ENCODE measurements at places on chromosomes 13 and 19.

- DNase-seq: no peak
Measured at GRCh38 chr19:13929340-13929739, 8.9 kb downstream of the PODNL1 start.

- no peak for DNase-seq
Measured at GRCh38 chr13:51539887-51540286, 44.4 kb upstream of the WDFY2 start.

- DNase-seq: no peak
Measured at GRCh38 chr13:62158520-62158919, 742.9 kb upstream of the PCDH20 start.

DNA sequence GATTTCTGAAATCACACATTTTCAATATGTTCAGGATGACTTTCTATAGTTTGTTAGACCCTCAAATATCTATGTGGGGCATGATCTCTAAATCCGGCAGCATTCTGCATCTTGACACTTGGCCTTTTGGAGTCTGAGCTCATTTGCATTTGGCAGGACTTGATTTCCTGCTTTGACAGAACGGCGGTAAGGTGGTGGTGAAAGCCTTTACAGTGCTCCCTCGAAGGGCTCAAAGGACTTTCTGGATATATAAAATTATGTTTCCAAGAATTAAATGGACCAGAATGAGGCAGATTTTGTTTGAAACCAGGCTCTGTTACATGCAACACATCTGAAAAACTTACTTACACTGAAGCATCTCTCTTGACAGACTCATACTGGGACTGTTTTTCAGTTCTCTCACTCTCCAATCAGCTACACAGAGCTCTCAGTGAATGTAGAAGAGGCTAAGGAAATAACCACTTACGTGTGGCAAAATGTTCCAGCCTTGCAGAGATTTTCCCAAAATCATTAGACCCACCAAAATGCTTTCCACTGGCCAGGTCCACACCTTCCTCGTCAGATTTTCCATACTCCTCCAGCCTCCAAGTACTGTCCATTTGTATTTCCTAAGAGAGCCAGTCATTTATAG, 207.2 kb downstream of the SPRY2 start:
- no peak for DNase-seq

DNA sequence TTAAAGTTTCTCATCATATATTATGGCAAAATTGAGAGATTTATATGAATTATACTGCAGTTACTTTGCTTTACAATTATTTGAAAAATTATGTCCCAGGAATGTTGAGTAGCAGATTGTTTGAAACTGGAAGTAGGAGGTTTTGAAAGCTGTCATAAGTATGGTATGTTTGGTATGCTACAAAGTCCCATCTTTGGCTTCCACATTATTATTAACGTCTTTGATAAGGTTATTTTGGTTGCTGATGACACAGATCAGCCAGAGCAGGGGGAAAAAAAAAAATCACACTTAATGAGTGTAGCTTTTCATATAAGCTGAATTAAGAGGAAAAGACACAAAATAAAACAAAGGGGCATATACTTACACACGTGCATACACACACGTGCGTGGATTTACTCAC, 130.1 kb downstream of the SLITRK1 start:
- no peak for DNase-seq

- DNase-seq: no peak
Measured at GRCh38 chr13:59877933-59878332, 285.8 kb downstream of the DIAPH3 start.

DNA sequence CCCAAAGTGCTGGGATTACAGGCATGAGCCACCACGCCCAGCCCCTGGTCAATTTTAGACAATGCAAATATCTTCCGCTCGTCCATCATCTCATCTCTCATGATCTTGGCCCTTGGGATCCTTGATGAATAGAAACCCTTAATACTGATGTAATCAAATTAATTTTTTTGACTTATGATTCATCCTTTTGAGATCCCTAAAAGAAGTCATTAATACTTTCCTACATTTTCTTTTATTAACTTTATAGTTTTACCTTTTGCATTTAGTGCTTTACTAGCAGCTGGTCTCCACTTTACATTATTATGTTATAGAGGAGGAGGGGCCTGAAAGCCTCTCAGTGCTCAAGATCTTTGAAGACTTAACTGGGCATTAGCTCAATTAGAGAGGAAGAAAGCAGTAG, 7.7 kb upstream of the KASH5 start:
- DNase-seq: no peak

DNA sequence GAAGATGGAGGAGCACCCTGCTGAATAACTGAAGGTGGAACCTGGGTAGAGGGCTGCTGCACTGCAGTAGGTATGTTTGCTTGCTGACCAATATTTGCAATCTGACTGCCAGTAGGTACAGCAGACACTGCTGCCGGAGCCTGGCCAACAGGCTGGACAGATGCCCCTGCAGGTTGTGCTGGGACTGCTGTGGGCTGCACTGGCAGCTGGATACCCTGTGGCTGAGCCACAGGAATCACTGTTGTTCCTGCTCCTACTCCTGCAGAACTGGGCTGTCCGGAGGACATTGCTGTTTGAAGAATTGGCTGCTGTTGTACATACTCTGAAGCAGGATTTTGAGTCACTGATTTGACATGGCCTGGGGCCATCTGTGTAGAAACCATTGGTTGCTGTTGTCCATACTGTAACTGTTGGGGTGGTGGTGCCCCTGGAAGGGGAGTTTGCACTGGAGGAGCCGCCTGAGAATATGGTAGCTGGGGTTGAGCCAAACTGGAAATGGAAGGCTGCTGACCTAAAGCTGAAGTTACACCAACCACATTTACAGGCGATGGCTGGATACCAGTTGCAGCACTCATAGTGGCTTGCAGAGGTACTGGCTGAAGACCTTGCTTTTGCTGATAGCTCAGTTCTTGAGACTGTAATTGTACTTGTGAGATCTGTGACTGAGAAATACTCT, 2.2 kb downstream of the TSC22D1 start:
- DNase-seq: no peak

DNA sequence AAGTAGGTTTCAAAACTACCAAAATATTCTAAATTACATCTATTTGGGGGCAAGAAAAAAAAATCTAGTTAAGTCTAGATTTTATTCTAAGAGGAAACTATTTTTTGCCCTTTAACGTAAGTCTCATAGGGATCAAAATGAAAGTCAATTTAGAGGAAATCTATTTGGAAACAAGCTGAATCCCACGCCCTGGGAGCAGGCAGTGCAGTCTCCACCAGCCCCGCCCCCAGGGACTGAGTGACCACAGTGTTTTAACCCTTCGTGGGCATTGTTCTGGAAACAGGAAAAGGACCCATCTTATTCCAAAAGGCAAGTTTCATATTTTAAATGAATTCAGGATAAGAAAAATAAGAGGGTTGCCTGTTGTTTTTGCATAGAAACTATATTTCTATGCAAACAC, 209.7 kb downstream of the SPRY2 start:
- peak; percentile 31 for DNase-seq

- peak; percentile 100 for DNase-seq
Measured at GRCh38 chr19:50329146-50329925, at the start of gene KCNC3. Gene KCNC3, minus strand, starts transcription at chr19:50329377. Its CDS starts 295 bp downstream, at chr19:50329082.

DNA sequence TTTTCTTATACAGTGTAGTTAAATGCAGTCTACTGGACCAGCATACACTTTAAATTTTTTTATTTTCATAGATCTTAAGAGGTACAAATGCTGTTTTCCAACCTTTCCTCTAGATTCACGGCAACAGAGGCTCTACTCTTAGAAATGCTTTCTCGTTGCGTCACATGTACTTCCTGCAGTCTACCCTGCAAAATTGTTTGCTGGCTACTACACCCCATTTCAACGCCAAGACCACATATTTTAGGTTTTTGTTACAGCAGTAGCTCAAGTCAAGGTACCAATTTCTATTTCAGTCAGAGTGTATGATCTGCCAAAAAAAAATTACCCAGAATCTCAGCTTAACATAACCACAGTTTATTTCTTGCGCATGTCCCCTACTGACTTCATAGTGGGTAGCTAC, 94.1 kb downstream of the TNFSF13B start:
- DNase-seq: no peak

DNA sequence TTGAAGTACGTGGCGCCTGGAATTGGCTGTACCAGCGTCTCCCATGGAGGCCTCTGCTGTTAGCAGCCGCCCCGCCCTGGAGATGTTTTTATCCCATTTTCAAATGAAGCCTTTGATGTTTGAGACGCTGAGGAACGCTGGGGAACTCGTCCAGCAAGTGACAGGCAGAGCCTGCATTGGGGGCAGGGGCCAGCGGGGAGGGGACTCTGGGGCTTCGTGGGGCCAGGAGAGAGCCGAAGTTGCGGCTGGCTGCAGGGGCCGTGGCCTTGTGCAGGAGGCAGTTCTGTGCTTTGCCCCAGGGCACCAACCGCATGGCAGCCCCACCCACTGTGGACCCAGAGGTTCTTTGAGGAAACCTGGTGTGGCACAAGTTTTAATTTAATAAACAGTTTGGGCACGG, 13.5 kb downstream of the SPPL2B start:
- no peak for DNase-seq

- DNase-seq: no peak
Measured at GRCh38 chr19:10305139-10305806, 4.3 kb downstream of the ZGLP1 start.

DNA sequence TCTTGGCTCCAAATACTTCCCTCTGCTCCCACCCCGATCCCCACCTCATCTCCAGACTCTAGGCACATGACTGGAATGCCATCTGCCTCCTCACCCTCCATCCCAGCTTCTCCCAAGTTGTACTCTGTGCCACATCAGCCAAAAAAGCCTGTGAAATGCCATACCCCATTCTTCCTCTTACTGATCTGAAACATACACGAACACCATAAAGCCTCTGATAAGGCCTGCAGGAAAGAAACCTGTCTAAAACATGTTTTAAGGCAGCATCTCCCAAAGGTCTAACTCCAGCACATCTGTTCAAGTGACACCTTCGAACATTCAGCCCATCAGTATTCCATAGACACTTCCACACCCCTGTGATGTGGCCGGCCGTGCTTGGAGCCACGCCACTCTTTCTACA, 5.6 kb downstream of the GRIK5 start:
- no peak for DNase-seq

DNA sequence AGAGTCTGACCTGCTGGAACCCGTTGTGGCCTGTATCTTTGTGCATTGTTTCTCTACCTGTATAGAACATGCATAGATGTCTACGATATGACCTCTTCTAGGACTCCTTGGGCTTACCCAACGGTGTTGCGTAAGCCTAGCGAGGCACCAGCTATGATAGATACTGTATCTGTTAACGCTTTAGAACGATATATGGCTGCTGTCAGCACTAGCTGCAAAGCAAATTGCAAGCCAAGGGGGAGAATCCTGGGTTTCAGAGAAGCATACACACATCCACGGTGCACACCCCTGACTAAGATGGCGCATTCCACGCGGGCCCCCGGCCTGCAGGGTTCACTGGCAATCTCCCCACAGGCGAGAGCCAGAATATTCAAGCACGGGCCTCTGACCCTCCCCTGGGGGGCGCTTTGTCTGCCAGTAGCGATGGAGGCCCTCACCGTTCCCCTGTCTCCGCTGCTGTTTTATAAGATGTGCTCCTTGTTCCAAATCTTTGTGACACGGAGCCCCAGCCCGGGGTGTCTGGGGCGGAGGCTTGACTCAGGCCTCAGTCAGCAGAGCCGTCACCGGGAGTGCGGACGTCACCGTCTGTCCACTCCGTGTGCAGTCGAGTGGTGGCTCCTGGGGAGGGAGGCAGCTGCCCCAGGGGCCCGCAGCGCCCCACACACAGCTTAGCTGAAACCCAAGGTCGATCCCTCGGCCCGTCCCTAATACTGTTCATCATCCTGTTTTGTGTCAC, 12.9 kb upstream of the RPS15 start:
- no peak for DNase-seq

- no peak for DNase-seq
Measured at GRCh38 chr13:114055766-114056165, 76.7 kb downstream of the RASA3 start.

- DNase-seq: peak; percentile 87
Measured at GRCh38 chr19:53192771-53193534, at the start of gene ZNF665. Gene ZNF665, minus strand, starts transcription at chr19:53193358. Its CDS starts 10,460 bp downstream, at chr19:53182898.

- peak; percentile 52 for DNase-seq
Measured at GRCh38 chr13:109785141-109785891, 1.1 kb downstream of the IRS2 start.

DNA sequence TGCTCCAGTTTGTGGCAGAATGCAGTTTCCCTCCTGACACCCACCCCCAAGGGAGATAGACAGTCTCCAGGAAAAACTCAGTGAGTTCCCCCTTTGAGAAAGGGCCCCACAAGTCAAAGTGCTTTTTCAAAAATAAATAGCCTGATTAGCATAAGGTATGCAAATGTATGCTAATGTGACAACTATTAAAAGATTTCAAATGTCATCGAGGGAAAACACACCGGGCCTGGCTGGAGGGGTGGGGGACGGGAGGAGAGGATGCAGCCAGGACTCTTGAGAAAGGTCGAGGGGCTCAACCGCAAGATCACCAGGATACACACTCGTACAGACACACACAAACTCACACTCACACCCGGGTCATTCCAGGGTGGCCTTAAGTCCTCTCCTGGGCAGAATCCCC, 34.3 kb upstream of the ZNRF4 start:
- no peak for DNase-seq

DNA sequence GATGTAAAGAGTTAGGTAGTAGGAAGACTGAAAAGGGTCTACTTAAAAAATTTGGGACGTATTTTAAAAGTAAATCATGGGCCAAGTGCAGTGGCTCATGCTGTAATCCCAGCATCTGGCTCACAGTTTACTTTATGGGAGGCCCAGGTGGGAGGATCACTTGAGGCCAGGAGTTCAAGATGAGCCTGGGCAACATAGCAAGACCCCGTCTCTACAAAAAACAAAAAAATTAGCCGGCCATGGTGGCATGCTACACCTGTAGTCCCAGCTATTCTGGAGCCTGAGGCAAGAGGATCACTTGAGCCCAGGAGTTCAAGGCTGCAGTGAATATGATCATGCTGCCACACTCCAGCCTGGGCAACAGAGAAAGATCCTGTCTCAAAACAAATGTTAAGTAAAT, 23.0 kb downstream of the UTP14C start:
- no peak for DNase-seq

- no peak for DNase-seq
Measured at GRCh38 chr13:98556968-98557631, 19.8 kb downstream of the STK24 start.

GRCh38 chr19:23318143-23318542, 67.9 kb upstream of the ZNF724 start:
- DNase-seq: no peak

- no peak for DNase-seq
Measured at GRCh38 chr19:3830621-3831589, 37.9 kb downstream of the ZFR2 start.

GRCh38 chr13:42068886-42069285, 20.4 kb downstream of the DGKH start:
- no peak for DNase-seq

DNA sequence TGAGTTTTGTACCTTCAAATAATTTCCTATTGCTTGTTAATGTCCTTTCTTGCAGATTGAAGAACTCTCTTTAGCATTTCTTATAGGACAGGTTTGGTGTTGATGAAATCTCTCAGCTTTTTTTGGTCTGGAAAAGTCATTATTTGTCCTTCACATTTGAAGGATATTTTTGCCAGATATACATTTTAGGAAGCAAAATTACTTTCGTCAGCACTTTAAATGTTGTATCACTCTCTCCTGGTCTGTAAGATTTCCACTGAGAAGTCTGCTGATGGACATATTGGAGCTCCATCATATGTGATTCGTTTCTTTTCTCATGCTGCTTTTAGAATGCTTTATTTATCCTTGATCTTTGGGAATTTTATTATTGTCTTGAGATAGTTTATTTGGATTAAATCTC, 105.5 kb downstream of the TNFSF13B start:
- DNase-seq: no peak
